Mammary epithelial cell (primary cell): ENCODE measurements at places on chromosomes 3 and 15. TPM values are rescaled to one million over a fixed set of nuclear protein-coding genes. Genes with fewer than 3 reads are reported as not detected.

Gene STXBP5L
- polyA plus RNA-seq = not detected

Gene CRYGS
- 1.1 TPM for polyA plus RNA-seq

Gene TTLL13
- 0.02 TPM for polyA plus RNA-seq

Gene CMSS1
- polyA plus RNA-seq = 24.7 TPM

Gene ACVR2B
- polyA plus RNA-seq = 1.9 TPM

Gene TERC
- not detected for polyA plus RNA-seq

Gene ARL6
- 3.7 TPM for polyA plus RNA-seq

Gene LMCD1
- 4.4 TPM for polyA plus RNA-seq

Gene SAMMSON
- polyA plus RNA-seq = not detected

Gene LYZL4
- polyA plus RNA-seq = not detected

Gene ACAP2
- polyA plus RNA-seq = 10.7 TPM

Gene GXYLT2
- polyA plus RNA-seq = 5.8 TPM

Gene GOLGA6D
- not detected for polyA plus RNA-seq

Gene CHL1
- not detected for polyA plus RNA-seq

Gene THRB
- polyA plus RNA-seq = 4.0 TPM

Gene MRPL47
- polyA plus RNA-seq = 33.3 TPM

Gene RARB
- 0.08 TPM for polyA plus RNA-seq

Gene MOBP
- polyA plus RNA-seq = not detected

Gene LRTM1
- not detected for polyA plus RNA-seq

Gene RBPMS2
- 0.03 TPM for polyA plus RNA-seq

Gene ROBO2
- polyA plus RNA-seq = not detected

Gene ACKR4
- polyA plus RNA-seq = 0.02 TPM

Gene SYNPR
- not detected for polyA plus RNA-seq

Gene CHDH
- polyA plus RNA-seq = 0.28 TPM

Gene VGLL3
- 11.1 TPM for polyA plus RNA-seq

Gene PPP4R2
- polyA plus RNA-seq = 13.5 TPM

Gene IFT122
- 11.9 TPM for polyA plus RNA-seq

Gene COL6A5
- not detected for polyA plus RNA-seq

Gene AMT
- polyA plus RNA-seq = 1.7 TPM

Gene NAALADL2
- polyA plus RNA-seq = 0.15 TPM
